ENCODE measurements at places on chromosomes 16 and 17.

GRCh38 chr17:58341861-58342475 lies 10.0 kb downstream of the SUPT4H1 start:
- no peak for DNase-seq

DNA sequence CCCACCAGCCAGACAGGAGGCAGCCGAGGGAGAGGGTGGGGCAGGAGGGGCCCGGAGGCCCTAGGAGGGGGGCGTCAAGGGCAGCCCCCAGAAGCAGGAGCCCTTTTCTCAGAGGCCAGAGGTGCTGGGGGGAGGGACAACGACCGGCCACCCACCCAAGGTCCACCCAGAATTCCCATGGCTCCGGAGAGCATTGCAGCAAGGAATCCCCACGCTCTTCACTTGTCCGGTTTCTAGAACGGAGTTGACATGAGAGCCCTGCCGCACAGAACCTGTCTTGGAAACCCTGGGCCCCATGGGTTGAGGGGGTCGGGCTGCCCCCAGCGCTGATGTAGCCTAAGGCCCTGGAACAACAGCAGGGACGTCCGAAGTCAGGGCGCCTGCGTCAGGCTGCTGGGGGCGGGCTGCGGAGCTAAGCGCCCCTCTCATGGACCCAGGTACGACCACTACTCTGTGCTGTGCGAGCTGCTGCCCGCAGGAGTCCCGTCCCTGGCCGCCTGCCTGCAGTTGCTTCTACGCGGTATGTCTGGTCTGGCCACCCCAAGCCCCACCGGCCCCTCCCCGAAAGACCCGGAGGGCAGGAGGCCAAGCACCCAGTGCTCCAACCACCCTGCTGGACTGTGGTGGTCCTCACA lies 11.2 kb downstream of the CYBC1 start:
- DNase-seq: no peak

DNA sequence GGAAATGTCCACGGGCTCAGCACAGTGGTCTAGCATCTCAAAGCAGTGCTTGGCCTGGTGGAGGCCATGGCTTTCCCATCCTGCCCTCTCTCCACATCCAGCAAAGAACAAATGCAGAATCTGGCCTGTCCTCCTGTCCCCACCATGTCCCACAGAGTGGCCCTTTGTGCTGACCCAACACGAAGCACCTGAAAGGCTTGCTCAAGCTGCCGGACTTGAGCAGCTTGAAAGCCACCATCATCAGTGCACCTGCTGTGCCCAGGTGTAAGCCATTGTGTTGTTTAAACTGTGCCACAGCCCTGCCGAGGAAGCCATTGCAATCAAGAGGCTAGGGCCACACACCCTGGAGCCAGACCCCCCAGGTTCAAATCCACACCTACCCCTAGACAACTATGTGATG lies 115.5 kb downstream of the SOCS1 start:
- DNase-seq: no peak

GRCh38 chr17:78368348-78368747 lies 8.5 kb upstream of the SOCS3 start:
- no peak for DNase-seq

- no peak for DNase-seq
Observed at GRCh38 chr16:19886073-19886941, 1.7 kb upstream of the GPRC5B start.

- DNase-seq: no peak
Observed at GRCh38 chr16:80151722-80152111, 389.1 kb upstream of the DYNLRB2 start.

All from keratinocyte (primary cell).